NCI-H2081 (cell line): ENCODE measurements at places on chromosomes 12 and 14.

DNA sequence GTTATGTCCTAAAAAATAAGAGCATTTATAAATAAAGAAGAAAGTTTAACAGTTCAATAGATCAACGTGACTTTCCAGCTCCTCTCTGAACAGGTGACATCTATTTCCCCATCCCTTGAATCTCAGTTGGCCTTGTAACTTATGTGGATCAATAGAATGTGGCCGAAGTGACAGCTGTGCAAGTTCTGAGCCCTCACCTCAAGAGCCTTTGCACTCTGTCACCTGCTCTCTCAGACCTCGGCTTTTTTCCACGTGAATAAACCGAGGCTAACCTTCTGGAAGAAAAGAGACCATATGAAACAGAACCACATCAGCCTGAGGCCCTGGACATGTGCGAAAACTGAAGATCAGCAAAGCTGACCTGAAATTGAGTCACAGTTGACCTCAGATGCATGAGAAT is 253.0 kb downstream of the DAD1 start:
- DNase-seq = no peak

DNA sequence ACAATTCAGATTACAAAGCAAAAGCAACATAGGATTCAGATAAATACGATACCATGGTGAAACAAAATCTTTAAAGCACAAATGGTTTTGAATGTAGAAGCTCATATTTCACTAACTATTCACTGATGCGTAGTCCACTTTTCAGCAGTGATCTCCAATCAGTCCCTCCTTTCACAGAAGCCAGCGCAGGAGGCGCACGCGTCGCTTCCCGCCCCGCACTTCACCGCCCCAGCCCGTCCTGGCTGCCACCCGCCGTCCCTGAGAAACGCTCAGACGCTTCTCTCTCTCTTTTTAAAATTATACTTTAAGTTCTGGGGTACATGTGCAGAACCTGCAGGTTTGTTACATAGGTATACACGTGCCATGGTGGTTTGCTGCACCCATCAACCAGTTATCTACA is 19.8 kb upstream of the CHFR start:
- DNase-seq = no peak

- DNase-seq = no peak
These were observed 420.4 kb downstream of the PCNX1 start for GRCh38 chr14:71327691-71328090.

GRCh38 chr12:79408689-79409088 is 282.1 kb downstream of the PAWR start:
- DNase-seq = no peak

DNA sequence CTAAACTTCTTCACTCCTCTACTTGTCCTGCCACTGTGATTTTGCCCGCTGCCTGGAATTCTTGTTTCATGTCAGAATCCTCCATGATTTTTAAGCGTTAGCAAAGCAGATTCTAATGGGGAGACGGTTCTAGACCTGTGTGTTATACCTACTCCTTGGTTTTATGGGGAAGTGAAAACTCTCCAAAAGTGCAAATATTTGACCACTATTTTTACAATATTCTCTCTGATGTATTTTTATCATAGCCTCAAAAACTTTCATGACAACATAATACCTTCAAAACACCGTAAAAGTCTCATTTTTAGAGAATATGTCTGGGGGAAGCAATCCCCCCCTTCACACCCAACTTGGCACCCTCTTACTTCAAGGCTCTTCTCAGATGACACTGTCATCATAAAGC is 12.9 kb upstream of the KRAS start:
- no peak for DNase-seq

GRCh38 chr12:129789921-129790320 is 113.9 kb downstream of the TMEM132D start:
- DNase-seq = no peak

- DNase-seq = no peak
These were observed 37.2 kb downstream of the PRKAB1 start for GRCh38 chr12:119705182-119705581.

GRCh38 chr14:77707355-77707723 is 484 bp downstream of the ALKBH1 start:
- DNase-seq = peak; percentile 44

- DNase-seq = peak; percentile 87
These were observed 136.4 kb upstream of the KRAS start for GRCh38 chr12:25386831-25387731.

- no peak for DNase-seq
These were observed 55.6 kb downstream of the HMGA2 start for GRCh38 chr12:65879878-65880277.

GRCh38 chr14:23285530-23286019 is 357 bp downstream of the HOMEZ start:
- DNase-seq = no peak

- DNase-seq = no peak
These were observed 132.4 kb upstream of the NEDD1 start for GRCh38 chr12:96774496-96775256.

- DNase-seq = no peak
These were observed 14.0 kb upstream of the TBX3 start for GRCh38 chr12:114697741-114698565.

GRCh38 chr14:51908086-51908485 is 47.7 kb downstream of the GNG2 start:
- DNase-seq = no peak

DNA sequence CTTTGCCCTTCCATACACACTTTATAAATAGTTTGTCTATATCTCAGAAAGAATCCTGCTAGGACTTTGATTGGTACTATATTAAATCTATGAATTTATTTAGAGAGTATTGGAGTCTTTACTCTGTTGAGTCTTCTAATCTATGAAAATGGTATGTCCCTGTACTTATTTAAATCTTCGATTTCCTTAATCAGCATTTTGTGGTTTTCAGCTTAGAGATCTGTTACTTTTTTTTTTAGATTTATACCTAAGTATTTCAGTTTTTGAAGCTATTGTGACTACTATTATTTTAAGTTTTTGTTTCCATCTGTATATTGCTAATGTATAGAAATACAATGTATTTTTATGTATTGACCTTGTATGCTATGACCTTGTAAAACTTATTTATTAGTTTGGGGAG is 13.4 kb upstream of the IFI27L2 start:
- no peak for DNase-seq
